Fibroblast of skin of back (primary cell): ENCODE measurements at places on chromosomes 1 and 21.

GRCh38 chr21:15408089-15408488 lies 321.7 kb upstream of the USP25 start:
- no peak for DNase-seq

DNA sequence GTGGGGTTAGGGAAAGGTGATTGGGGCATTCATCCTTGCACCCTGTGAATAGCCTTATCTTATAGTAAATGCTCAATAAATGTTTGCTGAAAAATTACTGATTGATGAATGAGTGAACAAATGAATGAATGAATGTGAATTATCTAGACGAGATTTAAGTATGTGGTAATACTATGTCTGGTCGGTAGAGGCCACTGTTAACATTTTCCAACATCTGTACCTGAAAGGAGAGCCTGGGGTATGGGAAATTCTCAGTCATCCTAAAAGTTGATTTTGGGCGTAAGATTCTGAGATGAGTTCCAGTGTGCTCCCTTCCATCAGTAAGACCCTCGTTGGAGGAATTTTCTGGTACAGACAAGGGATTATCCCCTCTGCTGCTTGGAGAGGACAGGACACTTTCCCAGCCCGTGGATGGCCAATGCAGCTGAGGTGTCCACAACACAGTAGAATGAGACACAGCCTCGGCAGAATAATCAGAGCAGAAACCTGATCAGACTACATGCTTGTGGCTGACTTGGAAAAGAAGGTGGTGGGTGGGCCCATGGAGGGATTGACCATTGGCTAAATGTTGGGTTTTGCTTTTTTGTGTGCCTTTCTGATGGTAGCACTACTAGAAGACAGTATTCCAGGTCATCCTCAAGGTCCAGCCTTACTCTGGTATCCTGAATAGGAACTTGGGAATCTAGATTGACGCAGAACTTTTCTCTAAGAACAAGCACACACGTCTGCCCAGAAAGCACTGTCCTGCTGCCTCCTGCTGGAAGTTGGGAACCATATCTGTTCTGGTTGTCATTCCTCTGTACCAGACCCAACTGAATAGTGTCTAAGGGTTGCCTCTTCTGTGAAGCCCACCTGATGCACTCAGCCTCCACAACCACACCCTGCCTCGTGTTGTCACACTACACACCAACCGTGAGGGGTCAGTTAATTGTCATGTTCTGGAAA lies 262.0 kb downstream of the TNR start:
- DNase-seq = peak; percentile 30

DNA sequence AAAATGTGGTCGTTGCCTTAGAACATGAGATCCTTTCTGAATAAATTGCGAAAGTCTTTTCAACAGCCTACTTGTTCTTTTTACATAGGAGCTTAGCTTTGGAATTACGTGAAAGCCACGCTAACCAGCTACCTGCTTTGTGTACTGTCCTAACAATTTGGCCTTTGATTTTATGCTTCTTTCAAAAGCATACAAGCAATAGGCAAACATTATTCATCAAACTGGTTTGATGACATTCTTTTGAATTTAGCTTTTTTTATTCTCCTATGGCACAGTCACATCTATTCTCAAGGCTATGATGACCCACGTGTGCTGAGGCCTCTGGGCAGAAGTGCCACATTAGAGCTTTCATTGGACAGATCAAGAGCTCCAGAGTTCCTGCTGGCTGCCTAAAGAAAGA lies 178.0 kb upstream of the DPT start:
- no peak for DNase-seq

DNA sequence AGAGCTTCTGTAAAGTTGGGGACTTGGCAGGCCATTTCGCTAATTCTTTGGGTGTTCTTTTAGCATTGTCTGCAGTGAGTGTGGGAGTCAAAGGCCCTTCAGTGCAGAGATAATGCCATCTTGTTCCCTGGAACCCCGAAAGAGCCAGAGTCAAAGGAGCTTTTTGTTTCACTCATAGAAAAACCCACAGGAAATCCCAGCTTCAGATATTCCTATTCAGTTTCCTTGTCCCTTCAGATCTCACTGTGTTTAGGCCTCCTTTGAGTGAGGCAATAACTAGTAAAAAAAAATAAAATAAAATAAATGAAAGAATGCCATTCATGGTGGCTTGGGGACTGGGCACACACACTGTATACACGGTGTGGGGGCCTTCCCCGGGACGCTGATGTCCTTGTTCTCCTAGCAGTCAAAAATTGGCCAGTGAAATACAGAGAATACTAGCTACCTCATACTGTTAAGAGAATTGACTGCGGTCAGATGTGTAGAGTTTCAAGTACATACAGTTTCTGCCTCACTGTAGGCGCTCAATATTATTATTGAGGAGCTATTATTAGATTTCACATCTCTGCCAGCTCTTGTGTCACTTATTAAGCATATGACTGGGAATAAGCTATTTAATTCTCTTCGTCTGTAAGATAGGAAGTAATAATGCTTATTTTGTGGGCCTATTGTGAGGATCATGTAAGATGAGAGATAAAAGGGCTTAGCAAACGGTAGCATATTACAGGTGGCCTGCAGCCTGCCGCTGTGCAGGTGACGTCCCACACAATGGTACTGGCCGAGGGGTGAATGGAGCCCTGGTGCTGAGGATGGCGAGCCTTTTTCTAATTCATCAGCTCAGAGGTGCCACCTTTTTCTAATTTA lies 16.7 kb downstream of the DISC1 start:
- peak; percentile 17 for DNase-seq

DNA sequence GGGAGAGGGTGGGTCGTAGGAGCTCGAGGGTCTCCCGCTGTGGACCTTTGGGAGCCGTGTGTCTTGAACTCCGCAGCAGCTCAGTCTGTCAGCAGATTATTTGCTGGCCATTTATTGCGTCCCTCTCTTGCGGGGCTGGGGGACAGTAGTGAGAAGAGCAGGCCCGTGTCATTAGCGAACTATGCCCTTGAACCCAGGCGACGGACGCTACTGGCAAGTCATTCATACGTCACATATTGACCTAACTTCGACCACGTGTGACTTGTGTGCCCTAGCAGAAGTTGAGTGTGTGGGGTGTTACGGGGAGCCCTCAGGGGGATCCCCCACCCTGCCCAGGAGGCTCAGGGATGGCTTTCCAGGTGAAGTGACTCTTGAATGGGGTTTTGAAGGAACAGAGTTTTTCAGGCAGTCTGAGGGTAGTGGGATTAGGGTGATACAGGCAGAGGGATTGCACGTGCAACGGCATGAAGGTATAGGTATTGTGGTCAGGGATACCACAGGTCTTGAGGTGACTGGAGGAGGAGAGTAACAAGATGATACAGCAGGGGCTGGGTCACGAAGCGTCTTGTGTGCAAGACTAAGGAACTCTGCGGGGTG lies 13.0 kb downstream of the RCC1 start:
- DNase-seq = peak; percentile 33

DNA sequence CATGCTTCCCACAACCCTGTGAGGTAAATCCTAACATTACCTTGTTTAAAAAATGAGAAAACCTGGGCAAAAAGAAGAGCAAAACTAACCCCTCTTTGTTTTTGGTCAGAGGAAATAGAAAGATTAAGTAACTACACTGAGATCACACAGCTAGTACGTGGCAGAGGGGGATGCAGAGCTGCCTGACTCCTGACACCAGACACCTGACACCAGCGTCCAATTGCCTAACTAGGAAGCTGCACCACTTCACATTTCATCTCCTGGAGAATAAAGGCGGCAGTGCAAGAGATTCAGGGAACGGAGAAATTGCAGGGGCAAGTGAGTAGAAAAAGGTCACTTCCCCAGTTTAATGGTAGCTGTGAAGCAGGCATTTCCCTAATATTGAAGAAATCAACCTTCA lies 229.3 kb upstream of the PTBP2 start:
- no peak for DNase-seq

GRCh38 chr21:45040739-45041138 lies 33.6 kb upstream of the ADARB1 start:
- DNase-seq = no peak

- DNase-seq = no peak
Observed at GRCh38 chr1:91891969-91892368, 6.0 kb upstream of the TGFBR3 start.

DNA sequence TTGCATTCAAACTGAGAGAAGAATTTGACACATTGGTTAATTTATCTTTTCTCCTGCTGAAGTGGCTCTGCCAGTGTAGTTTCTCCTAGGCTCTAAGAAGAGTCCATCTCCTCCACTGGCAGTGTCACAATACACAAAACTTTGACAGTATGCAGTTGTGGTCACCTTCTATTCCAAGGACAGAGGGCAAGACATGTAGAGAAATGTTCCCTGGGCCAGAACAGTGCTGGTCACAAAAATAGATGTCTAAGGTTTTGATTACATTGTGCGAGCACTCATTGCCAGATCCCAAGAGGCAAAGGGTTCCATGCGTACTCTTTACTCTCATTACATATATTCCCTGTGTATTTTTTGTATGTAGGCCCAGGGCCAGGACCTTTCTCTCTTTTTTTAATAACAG lies 148.1 kb upstream of the UBE2U start:
- no peak for DNase-seq
